NCI-H1048 (cell line): ENCODE measurements at places on chromosomes 5 and 9.

DNA sequence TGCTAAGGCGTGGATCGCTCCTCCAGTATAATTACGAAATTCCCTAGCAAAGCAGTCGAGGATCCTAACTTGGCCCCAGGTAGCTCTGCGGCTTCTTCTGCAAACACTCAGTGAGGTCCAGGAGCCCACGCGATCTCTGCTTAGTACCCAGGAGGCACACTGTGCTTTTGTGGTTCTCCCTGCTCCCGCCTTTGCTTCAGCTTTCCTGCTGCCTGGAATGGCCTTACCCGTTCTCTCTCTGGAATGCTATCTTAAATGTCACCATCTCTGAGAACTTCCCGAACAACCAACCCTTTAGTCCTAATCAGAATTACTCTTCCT, 639 bp downstream of the INVS start:
- no peak for DNase-seq

DNA sequence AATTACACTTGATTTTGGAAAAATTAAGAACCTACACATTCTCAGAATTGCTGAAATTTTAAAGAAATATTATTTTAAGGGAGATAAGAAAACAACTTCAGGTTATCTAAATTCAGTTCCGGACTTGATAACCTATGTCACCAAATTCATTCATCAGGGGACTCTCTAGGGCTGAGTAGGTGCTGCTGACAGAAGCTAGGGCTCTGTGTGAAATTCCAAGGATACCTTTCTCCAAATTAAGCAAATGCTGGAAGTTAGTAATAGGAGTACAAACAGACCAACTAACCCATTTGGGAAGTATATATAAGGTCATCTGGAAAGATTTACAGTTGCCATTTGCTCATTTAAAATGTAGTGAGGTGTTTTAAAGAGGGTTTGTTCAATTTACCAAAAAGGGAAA, 84.3 kb downstream of the SMIM23 start:
- DNase-seq = no peak

GRCh38 chr5:148418511-148418910, 34.8 kb downstream of the FBXO38 start:
- no peak for DNase-seq

GRCh38 chr5:38673671-38674071, 117.2 kb upstream of the LIFR start:
- DNase-seq = no peak

DNA sequence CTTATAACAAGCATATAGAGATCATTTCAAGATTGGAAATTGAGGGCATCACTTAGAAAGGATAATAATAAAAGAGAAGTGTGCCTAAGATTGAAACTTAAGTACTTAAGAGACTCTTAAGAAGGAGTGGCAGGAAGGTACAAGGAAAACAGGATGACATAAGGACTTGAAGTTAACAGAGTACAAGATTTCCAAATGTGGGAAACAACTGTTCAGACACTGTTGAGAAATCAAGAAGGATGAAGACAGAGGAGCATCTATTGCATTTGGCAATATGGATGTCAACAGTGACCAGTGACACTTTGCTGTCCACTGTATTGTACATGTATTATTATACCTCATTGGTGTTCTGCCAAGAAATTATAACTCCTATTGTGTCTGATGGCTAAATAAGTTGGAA, 157.8 kb upstream of the PTGER4 start:
- DNase-seq = no peak

DNA sequence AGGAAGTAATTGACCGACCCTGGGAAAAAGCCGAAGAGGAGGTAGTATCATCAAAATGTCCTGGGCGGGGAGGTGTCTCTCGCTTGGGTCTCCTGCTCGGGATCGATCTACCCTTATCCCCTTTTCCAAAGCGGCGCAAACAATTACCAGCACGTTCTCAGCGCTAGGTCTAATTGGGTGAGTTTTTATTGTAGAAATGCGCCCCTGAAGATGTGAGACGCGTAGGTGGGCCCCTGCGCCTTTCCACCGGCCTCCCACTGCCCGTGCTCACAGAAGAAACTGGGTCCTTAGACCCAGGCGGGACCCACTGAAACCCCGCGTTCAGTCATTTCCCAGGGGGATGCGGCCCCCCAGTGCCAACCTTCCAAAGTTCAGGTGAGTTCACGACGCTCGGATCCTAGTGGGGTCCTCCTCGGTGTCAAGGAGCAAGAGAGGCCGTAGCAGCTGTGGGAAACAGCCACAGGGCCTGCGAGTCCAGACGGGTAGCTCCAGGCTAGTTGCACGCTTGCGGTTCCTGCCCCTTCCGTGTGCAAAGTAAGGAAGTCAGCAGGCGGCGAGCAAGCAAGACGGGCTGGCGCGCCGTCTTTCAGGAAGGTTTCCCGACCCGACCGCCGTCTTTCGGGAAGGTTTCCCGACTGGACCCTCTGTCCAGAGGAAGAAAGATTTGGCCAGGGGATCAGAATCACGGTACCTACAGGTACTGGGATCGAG, 1.5 kb downstream of the SMIM32 start:
- no peak for DNase-seq

DNA sequence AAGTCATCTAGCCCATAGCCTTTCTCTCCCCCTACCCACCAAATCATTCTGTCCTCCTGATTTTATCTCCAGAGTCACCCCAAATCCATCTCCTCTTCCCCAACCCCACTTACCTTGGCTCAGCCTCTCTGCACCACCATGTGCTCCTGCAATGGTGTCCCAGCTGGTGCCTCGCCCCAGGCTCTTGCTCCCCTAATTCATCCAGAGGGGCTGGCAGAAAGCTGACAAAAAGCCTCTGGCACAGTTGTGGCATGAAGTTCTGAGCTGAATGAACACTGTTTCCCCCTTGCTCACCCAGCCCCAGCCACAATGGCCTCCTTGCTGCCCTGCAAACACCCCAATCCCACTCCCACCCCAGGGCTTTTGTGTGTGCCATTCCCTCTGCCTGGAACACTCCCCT, 10.2 kb downstream of the RETREG1 start:
- no peak for DNase-seq

DNA sequence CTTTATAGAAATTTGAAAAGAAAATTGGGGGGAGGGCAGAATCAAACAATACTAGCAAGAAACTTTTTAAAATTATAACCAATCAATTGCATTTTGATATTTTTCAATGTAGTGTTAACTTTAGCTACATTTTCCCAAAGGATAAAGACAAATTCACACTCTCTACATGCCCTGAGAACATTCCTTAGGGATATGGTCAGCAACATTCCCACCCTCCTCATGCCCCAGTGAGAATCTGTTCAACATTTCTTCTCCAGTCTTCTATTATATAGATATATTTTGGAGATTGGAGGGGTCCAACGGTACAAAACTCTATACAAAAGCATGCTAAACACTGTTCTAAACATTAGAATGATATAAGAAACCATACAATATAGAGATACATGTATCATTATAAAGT, 11.6 kb upstream of the PRR16 start:
- no peak for DNase-seq
